ENCODE measurements at places on chromosomes 7 and 10. TPM values are rescaled to one million over a fixed set of nuclear protein-coding genes. Genes with fewer than 3 reads are reported as not detected.

The DGKB gene
- total RNA-seq, result 0.33 TPM

The UPK3BL1 gene
- total RNA-seq, result 31.3 TPM

The SVOPL gene
- not detected for total RNA-seq

The GRID2IP gene
- 0.33 TPM for total RNA-seq

All from breast epithelium (tissue), 4 donors.